Esophagus mucosa (tissue), 1 donor: ENCODE measurements at places on chromosomes 5 and 9. TPM values are rescaled to one million over a fixed set of nuclear protein-coding genes. Genes with fewer than 3 reads are reported as not detected.

- no peak for ATAC-seq
Measured at GRCh38 chr5:114418176-114419066, 56.6 kb downstream of the KCNN2 start.

DNA sequence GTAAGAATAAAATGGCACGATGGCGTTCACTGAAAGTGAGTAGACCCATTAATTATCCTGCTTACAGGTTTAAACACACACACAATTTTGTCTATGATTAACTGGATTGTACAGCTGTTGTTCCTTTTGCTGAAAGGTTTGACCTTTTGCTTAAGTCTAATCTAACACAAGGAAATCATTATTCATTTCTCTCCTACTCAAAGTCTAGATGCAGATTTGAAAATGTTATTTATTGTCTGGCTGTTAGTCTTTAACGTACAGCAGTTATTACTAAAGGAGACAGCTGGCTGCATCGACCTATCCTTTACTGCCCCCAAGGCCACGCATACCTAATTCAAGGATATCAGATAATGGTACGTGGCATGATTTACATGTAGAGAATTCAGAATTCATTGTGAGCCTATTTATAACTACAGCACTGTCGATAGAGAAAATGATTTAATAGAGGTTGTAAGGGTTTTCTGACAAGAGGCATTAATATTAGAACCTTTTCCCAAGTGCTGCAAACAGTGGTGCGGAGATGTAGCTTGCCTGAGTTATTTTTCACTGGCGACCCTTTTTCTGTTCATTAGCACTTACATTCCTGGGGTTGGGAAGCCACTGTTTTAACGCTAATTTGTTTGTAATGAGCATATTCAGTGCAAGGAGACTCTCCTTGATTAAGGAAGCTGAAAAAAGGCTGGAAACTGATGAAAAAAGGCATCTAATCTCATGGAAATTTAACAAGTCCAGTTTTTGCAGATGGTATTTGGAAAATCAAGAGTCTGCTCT lies 368.4 kb upstream of the GRAMD2B start:
- no peak for ATAC-seq

- ATAC-seq: peak; percentile 74
Measured at GRCh38 chr9:18666986-18667772, 193.2 kb downstream of the ADAMTSL1 start.

- ATAC-seq: peak; percentile 14
Measured at GRCh38 chr9:137323531-137324331, 21.7 kb upstream of the NRARP start.

DNA sequence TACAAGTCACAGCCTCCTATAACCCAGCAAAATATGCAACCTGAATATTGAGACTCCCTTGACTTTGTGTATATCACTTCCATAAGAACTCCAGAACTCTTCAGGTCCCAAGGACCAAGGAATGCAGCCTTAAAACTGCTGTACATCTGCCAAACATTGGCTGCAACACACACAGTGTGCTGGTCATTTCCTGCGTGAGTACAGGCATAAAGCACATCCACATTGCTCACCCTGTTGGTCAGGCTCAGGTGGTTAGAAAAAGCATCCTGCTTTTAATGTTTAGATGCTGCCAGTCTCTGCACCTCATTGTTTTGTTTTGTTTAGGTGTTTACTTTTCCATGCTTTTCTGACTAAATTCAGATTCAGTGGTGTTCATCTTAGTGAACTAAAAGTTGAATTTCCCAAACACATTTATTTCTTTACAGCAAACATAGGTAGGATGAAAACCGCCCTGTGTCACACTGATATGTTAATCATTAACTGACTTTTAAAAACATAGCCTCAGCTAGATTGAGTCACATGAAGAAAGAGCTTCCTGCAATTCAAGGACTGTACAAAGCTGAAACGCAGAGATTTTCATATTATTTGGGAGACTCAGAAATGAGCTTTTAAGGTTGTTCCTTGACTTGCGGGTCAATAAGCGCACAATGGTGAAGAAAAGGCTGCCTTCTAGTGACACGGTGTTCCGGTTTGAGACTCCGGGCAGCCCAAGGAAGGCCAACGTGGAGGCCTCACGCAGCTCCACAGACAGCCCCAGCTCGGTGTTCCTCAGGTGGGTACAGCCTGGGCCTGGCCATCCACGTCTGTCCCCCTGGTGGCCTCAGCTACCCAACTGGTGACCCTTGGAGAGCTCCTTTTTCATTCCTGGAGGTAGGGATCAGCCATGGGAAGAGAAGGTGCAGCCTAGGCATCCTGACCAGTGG lies 52.2 kb upstream of the GRAMD2B start:
- no peak for ATAC-seq

GRCh38 chr9:126371007-126371870 lies 44.6 kb downstream of the MVB12B start:
- ATAC-seq: no peak

DNA sequence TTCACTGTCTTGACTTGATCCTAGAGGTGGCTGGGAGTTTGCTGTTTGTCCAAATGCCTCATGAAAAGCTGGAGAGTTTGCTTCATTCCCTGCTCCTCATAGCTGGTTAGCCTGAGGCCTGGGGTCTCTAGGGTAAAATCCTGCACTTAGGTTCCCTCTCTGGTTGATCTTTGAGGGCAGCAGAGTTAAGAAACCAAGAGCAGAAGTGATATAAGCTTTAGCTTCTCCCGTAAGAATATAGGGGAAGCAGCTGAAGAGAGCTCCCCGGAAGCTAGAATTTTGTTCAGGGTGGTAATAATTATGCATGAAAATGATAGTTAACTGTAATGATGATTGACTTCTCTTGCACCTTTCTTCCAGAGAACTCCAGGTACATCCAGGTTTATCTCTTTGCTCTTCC lies 1.4 kb downstream of the FAM53C start:
- no peak for ATAC-seq

DNA sequence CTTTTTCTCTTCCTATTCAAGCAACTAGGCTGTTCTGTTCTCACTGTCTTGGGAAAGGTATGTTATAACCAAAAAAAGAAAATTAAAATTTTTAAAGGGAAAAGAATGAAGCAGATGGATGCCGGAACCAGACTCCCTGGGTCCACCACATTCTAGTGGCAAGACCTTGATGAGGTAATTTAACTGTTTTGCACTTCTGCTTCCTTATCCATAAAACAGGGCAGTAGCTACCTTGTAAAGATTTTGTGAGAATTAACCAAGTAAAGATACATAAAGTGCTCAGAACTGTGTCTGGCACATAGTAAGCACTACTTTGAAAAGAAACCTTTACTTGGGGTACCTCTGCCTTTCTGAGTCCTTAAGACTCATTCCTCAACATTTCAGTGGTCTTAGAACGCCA lies 17.0 kb downstream of the EPB41L4B start:
- ATAC-seq: no peak

The PNPLA7 gene
- total RNA-seq: 1.0 TPM

DNA sequence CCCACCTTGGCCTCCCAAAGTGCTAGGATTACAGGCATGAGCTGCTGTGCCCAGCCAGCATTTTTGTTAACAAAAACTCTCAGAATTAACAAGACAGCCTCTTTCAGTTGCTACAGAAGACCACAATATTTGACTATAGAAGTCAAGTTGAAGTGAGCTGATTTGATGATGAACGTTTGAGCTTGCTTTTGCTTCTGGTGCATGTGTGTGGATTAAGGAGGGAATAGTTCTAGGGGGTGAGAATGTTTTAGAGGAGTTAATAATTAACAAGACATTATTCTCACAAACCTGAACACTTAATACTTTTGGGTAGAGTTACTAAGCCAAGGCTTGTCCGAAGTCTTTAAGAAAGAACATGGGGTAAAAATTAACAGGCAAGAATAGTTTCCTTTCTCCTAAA lies 191.6 kb downstream of the TENT4A start:
- ATAC-seq: no peak

- ATAC-seq: no peak
Measured at GRCh38 chr9:79709743-79710674, 138.2 kb downstream of the TLE4 start.

DNA sequence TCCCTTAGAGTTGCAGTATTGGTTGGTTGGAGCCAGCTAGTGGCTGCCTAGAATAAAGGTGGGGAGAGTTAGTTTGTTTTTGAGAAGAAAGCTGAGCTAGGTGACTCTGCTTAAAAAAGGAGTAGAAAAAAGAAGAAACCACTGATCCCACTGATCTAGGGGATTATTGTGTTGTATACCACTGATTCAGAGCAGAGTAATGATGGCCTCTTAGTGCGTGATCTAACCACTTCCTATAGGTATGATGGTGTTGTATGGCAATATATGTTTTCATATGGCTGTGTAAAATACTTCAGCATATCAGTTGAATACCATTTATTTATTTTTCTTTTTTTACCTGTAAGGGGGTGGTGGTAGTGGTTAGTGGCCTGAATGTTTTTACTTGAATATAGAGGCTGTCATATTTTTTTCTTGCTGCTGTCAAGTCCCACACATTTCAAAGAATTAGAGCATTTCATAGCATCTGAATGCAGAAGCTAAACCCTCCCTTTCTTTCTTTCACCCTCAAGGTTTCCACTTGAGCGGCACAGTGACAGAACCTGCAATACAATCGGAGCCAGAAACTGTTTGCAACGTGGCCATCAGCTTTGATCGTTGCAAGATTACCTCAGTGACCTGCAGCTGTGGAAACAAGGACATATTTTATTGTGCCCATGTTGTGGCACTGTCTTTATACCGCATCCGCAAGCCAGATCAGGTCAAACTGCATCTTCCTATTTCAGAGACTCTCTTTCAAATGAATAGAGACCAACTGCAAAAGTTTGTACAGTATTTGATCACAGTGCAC lies 140.3 kb downstream of the ZSWIM6 start:
- ATAC-seq: no peak

DNA sequence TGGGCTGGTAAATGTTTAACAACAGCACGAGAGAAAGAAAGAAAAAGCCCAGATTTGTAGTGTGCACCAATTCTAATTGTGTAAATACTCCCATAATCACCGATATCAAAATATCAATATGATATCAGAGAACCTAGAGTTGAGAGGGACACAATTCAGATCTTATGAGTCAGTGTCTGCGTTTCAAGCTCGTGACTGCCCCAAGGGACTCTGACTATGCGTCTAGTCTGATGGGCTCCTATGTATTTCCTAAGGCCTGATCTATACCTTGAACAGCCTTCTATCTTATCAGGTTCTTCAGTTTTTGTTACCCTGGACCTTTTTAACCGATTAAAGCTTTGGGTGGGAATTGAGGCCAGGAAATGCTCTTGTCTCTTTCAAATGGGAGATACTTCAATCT lies 243.0 kb upstream of the SLC24A2 start:
- ATAC-seq: no peak

GRCh38 chr5:84383816-84384603 lies 670 bp downstream of the EDIL3 start:
- ATAC-seq: peak; percentile 50

DNA sequence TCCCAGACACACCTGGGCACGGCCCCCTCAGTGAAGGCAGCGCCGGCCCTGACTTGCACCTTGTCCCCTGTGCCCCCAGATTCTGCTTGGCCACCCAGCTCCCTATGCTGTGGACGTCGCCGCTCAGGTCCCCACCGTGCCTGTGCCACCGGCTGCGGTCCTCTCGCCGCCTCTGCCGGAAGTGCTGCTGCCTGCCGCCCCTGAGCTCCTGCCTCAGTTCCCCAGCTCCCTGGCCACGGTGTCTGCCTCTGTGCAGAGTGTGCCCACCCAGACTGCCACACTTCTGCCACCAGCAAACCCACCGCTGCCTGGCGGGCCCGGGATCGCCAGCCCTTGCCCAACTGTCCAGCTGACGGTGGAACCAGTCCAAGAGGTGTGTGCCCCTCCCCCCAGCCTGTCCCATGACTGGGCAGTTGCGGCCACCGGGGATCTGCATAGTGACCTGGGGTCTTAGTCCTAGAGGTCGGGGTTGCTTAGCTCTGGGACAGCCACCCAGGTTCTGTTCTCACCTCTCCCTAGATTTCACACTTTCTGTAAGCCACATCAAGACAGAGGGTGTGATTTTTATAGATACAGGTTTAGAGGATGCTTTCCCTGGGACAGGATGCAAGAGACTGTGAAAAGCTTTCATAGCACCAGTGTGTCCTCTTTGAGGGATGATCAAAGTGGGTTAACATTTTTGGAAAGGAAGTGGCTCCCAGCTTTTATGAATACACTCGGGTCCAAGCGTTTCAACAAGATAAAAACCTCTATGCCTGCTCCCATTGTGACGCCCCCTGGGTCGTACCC lies 78.0 kb downstream of the WNK2 start:
- ATAC-seq: no peak

- ATAC-seq: no peak
Measured at GRCh38 chr5:77633207-77633675, 5.3 kb downstream of the OTP start.

DNA sequence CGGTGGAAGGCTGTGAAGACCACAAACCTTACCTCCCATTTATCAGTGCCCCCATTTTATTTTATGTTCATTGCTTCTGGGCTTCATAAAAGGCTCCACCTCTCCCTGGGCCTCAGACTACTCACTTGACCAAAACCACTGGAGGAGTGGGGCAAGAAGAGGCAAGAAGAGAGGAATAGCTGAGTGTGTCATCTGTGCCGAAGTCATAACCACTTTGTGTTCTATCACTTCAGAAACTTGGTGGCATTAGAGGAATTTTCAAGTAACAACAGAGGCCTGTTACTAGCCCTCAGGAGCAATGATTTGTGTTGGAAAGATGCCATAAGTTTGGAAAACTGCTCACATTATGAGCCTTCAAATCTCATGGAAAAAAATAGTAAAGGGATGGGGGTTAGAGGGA lies 88.7 kb upstream of the PIK3R1 start:
- no peak for ATAC-seq

- no peak for ATAC-seq
Measured at GRCh38 chr5:2383698-2384065, 367.8 kb downstream of the IRX2 start.

DNA sequence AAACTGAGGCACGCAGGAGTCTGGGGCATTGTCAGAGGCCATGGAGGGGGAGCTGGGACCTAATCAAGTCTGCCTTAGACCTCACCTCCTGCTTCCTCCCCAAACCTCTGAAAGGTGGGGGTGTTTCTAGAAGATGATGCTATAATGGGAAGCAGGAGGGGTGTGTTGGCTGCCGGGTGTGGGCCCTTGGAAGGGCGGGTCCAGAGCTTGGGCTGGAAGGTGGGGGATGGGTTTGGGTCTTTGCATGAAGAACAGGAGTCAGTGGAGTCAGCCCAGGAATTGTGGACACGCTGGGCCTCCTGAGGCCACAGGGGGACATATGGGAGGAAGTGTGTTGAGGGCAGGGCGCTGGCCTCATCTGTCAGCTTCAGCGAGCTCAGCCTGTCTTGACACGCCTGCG lies 101.0 kb upstream of the FCN2 start:
- ATAC-seq: no peak

The AIF1L gene
- total RNA-seq: 63.3 TPM

The FAM114A2 gene
- 24.4 TPM for total RNA-seq

DNA sequence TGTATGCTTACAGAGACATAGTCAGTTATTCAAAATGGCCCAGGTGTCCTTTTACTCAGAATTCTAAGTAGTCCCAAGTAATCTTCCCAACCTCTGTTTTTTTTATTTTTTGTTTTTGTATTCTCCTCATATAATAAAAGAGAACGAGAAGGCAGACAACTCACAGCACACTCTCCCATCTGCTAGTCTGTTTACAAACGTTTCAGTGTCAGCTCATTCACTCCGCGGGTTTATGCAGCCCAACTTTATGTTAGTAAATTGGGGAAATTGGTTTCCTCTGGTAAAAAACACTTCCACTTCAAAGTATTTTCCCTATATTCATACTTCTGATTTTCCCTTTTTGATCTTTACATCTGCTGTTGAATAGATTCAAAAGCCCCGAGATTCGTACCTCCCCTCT lies 347.2 kb downstream of the EFNA5 start:
- no peak for ATAC-seq

The FOXD4L3 gene
- total RNA-seq: not detected

The ELOVL7 gene
- total RNA-seq: 5.3 TPM
